ENCODE measurements at places on chromosomes 12 and 14. TPM values are rescaled to one million over a fixed set of nuclear protein-coding genes. Genes with fewer than 3 reads are reported as not detected.

Gene MYBPC1
- total RNA-seq: not detected

Gene OR4E2
- not detected for total RNA-seq

Gene C14orf39
- 0.58 TPM for total RNA-seq

Gene GALNT16
- 0.33 TPM for total RNA-seq

Gene LHX5
- 0.50 TPM for total RNA-seq

Gene NFATC4
- total RNA-seq: 14.0 TPM

Gene TMEM19
- 15.1 TPM for total RNA-seq

Gene KLHL33
- 0.08 TPM for total RNA-seq

Gene MYF6
- not detected for total RNA-seq

Gene SYCP3
- not detected for total RNA-seq

Gene PTHLH
- total RNA-seq: 2.7 TPM

Gene CISTR
- not detected for total RNA-seq

Gene ANO4
- total RNA-seq: 0.21 TPM

Gene RERGL
- total RNA-seq: not detected

Gene TMEM260
- total RNA-seq: 16.5 TPM

Gene NIN
- 28.9 TPM for total RNA-seq

Gene DUSP16
- total RNA-seq: 24.5 TPM

Gene SOX5
- 1.0 TPM for total RNA-seq

Gene OTX2
- not detected for total RNA-seq

Gene ETFBKMT
- total RNA-seq: 1.5 TPM

Gene BIN2
- not detected for total RNA-seq

Gene GLI1
- total RNA-seq: 1.6 TPM

Gene CCDC38
- not detected for total RNA-seq

Gene RPGRIP1
- total RNA-seq: not detected

Gene SPIC
- not detected for total RNA-seq

Gene TOMM20L
- not detected for total RNA-seq

Gene MYO1H
- not detected for total RNA-seq

Gene DIO2
- total RNA-seq: not detected

Gene PLEKHA5
- 17.1 TPM for total RNA-seq

Gene RITA1
- total RNA-seq: 36.0 TPM

Gene SLC7A8
- 2.3 TPM for total RNA-seq

Gene CELA1
- total RNA-seq: not detected

Gene TMED8
- total RNA-seq: 9.7 TPM

Gene CPNE6
- not detected for total RNA-seq

Gene SPTLC2
- 31.4 TPM for total RNA-seq

Gene CDH24
- 7.0 TPM for total RNA-seq

Gene SLC35E3
- 4.3 TPM for total RNA-seq

Gene RNF41
- total RNA-seq: 77.4 TPM

Gene ACACB
- total RNA-seq: 0.84 TPM

Gene KLRF1
- 0.17 TPM for total RNA-seq

Gene PRR4
- 0.38 TPM for total RNA-seq

Gene IAPP
- total RNA-seq: not detected

Gene GRIP1
- 4.2 TPM for total RNA-seq

Measured in kidney epithelial cell (primary cell).